ENCODE measurements at places on chromosomes 11 and 22. TPM values are rescaled to one million over a fixed set of nuclear protein-coding genes. Genes with fewer than 3 reads are reported as not detected.

The GSTT2B gene
- total RNA-seq, result 2.1 TPM

The CRYBA4 gene
- total RNA-seq, result not detected

The PGA5 gene
- total RNA-seq, result not detected

The INS gene
- total RNA-seq, result not detected
